Astrocyte of the hippocampus (primary cell): ENCODE measurements at places on chromosomes 7 and 10.

DNA sequence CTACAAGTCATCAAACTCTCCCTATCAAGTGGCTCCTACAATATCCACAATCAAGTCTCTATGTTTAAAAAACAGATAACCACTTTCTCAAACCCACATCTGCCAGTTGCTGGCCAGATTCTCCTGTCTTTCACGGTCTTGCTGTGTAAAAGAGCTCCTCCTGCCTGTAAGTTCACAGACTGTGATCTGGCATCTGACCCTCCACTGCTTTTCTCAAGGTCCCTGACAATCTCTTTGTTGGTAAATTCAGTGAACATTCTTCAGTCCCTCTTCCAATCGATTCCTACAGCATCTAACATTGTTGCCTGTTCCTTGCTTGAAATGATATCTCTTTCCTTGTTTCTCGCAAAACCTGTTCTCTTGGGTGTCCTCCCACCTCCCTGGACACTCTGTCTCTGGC is 18.5 kb upstream of the LMOD2 start:
- no peak for DNase-seq

GRCh38 chr7:55561690-55562089 is 10.6 kb downstream of the VOPP1 start:
- no peak for DNase-seq

DNA sequence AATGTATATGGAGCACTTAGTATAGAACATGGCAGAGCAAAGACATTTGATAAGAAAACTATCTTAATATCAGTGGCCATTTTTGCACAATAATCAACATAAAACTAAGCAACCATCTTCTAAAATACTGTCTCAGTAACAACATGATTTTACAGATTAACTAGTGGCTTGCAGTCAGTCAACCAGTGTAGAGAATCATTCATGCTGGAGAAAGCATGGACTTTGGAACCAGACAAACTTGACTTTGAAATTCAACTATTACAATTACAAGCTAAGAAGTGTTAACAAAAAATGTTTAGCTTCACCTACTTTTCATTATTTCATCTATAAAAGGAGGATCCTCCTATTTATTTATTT is 27.7 kb downstream of the CUBN start:
- no peak for DNase-seq

GRCh38 chr10:122733443-122733842 is 33.8 kb upstream of the C10orf120 start:
- DNase-seq, result no peak

GRCh38 chr7:69365651-69366192 is 232.6 kb upstream of the AUTS2 start:
- DNase-seq, result no peak

DNA sequence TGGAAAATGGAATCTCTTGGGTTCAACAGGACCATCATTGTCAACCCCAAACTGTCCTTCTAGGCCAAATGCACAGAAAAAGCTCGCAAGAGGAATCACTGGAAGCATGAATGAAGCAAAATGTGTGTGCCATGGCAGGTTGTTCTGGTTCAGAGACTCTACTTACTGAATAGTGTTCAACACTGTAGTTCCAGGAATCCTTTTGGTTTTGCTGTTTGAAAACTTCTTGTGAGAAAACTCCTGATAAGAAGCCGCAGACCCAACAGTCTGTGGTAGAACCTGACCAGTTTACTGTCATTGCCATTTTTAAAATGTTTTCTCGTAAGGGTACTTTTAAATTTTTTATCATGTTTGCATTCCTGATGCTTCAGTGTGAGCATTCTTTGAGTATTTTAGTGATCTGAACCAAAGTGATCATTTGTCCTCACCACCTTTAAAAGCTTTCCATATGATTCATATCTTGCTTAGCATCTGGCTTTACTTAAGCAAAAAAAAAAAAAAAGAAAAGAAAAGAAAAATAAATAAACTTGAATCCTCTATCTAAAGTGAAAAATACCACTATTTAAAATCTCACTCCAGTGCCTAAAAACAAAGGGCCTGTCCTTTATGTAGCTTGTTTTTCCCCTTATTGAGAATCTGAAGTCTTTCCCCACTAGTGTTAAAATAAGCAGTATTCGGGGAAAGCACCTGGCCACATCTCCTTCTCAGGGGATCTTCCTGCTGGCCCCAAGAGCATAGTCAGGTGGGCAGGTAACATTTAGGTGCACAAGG is 92.4 kb downstream of the WNT2 start:
- DNase-seq, result peak; percentile 76

DNA sequence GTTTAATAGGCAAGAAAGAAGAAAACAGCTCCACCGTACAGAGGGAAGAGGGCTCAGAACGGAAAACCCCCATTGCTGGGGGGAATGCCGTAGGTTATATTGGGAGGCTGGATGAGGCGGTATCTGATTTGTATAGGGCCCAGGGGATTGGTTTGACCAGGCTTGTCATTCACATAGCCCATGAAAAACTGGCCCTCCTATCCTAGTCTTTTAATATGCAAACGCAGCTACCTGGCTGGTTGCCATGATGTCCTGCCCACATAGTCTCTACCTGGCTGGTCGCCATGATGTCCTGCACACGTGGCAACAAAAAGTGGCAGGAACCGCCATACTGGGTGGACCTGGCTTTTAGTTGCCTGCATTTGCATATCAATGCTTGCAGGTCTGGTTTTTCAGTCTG is 84.7 kb downstream of the AUTS2 start:
- DNase-seq, result peak; percentile 42
